ENCODE measurements at places on chromosomes 5 and 9. TPM values are rescaled to one million over a fixed set of nuclear protein-coding genes. Genes with fewer than 3 reads are reported as not detected.

Gene PSAT1
- 4.6 TPM for total RNA-seq

Gene QRFP
- total RNA-seq, result not detected

DNA sequence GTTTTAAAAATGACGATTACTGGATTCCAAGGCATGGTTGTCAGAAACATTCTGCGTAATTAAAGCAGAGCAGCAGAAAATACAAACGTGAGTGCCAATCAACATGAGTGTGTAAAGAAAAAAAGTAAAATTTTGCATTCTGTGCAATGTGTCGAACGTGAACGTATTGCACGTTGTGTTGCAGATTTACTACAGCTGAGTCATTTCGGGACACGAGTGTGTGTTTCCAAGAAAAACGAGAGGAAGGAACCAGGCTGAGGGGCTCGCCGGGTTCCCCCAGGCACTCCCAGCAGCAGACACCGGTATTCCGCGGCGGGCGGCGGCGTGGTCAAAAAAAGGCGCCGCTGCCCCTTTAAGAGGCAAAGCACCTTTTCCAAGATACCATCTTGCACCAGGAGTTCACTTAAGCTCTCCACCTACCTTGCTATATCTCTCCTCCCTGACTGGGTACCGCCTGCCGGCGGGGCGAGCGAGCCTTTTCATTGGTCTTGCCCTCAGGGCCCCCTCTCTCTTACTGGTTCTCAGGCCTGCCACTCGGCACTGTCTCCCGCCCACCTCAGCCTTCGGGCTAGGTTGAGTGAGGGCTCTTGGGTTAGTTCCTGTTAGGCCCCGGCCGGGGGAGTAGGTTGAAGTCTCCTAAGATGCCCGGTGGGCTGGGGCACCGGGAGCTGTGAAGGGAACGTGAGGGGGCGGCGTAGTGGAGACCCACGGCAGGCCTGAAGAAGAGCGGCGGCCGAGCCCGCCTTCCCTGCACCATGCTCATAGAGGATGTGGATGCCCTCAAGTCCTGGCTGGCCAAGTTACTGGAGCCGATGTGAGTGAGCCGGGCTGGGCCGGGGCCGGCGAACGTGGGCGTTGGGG is at the start of gene RBM27:
RBM27 (plus strand) TSS at position 595 of the 861 bp plus-strand sequence; CDS start at position 756, 161 bp downstream.
- peak within 1 kb of the TSS; percentile 90 for H3K27ac ChIP-seq
- DNase-seq, result peak; percentile 100
- H3K36me3 ChIP-seq, result no peaks in the 10 kb centered on the region
- peaks cover 35% of the 10 kb centered on the region for H3K4me1 ChIP-seq
- H3K27me3 ChIP-seq, result no peaks in the 10 kb centered on the region
- H3K4me3 ChIP-seq, result peak within 1 kb of the TSS; percentile 99

- H3K27ac ChIP-seq, result no peak overlapping the region
- H3K4me1 ChIP-seq, result no peaks in the 10 kb centered on the region
- no peak overlapping the region for H3K4me3 ChIP-seq
- no peaks in the 10 kb centered on the region for H3K27me3 ChIP-seq
Measured at GRCh38 chr9:124820698-124821623, 32.3 kb upstream of the WDR38 start.

DNA sequence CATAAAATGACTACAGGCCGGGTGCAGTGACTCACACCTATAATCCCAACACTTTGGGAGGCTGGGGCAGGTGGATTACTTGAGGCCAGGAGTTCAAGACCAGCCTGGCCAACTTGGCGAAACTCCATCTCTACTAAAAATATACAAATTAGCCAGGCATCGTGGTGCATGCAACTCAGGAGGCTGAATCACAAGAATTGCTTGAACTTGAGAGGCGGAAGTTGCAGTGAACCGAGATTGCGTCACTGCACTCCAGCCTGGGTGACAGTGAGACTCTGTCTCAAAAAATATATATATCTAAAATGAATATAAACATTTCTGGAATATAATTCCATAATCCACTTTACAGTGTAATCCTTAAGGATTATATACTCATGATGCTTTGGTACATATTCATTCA is 66.5 kb downstream of the TEX10 start:
- H3K4me1 ChIP-seq, result no peaks in the 10 kb centered on the region
- H3K4me3 ChIP-seq, result no peak overlapping the region
- H3K36me3 ChIP-seq, result peaks cover 47% of the 10 kb centered on the region

GRCh38 chr5:104650313-104651055 is 1087.9 kb upstream of the NUDT12 start:
- no peak overlapping the region for H3K4me3 ChIP-seq
- no peak overlapping the region for H3K27ac ChIP-seq
- no peaks in the 10 kb centered on the region for H3K36me3 ChIP-seq
- H3K4me1 ChIP-seq, result no peaks in the 10 kb centered on the region

- peak; percentile 53 for DNase-seq
- peaks cover 9% of the 10 kb centered on the region for H3K36me3 ChIP-seq
- H3K27me3 ChIP-seq, result peaks cover 37% of the 10 kb centered on the region
- H3K4me3 ChIP-seq, result peak within 1 kb of the TSS; percentile 55
- H3K27ac ChIP-seq, result no peak within 1 kb of the TSS
Measured at GRCh38 chr5:136192526-136193321, at the start of gene SMIM32. Gene SMIM32 (minus strand): TSS chr5:136193162. CDS start chr5:136192524, 638 bp downstream.

Measured in esophagus muscularis mucosa (tissue), 4 donors.